ENCODE measurements at places on chromosomes 3 and 15.

GRCh38 chr3:152359385-152360248 is 90.9 kb downstream of the MBNL1 start:
- no peak for DNase-seq

- no peak for DNase-seq
These were observed 102.8 kb downstream of the PYDC2 start for GRCh38 chr3:191563722-191564121.

DNA sequence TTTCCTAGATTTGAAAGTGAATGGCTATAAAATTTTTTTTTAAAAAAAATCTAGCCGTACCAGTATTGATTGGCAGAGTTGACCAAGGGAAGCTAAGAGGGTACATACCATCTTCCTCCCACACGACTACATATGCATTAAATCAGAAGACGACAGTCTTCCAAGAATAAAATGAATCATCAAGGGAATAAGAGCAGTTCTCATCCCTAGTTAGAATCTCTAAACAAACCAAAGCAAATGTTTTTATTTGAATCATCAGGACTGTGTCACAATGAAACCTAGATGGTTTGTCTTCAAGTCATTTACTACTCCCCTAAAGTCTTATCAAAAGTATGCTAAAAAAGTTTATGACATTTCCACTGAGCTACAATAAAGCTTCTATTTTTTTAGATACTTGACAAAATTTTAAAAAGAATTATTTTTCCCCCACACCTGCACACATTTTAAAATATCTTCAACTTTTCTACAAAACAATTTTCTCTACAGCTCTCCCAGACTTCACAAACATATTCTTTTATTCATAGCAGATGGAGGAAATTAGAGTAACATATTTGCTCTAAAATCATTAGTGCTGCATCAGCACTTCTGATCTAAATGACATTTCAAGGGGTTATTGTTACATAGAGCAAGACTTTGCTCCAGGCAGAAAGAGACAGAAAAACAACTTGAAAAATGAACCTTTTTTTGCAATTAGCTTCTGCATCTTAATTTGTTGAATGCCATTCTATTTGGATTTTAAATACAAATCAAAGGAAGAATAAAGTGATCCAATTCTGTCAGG is 547.1 kb downstream of the FHIT start:
- no peak for DNase-seq

- no peak for DNase-seq
These were observed 74.6 kb downstream of the IQSEC1 start for GRCh38 chr3:12998648-12999047.

GRCh38 chr3:130934442-130935089 is 40.7 kb downstream of the ATP2C1 start:
- no peak for DNase-seq

- no peak for DNase-seq
These were observed 109.8 kb downstream of the BBX start for GRCh38 chr3:107632576-107632975.

GRCh38 chr3:188207941-188208515 is 54.1 kb downstream of the LPP start:
- DNase-seq: no peak

- DNase-seq: no peak
These were observed 17.3 kb upstream of the GPR156 start for GRCh38 chr3:120302361-120302760.

GRCh38 chr3:134084242-134084950 is 54.7 kb upstream of the SLCO2A1 start:
- DNase-seq: no peak

GRCh38 chr15:58447271-58448010 is 15.7 kb downstream of the LIPC start:
- no peak for DNase-seq

DNA sequence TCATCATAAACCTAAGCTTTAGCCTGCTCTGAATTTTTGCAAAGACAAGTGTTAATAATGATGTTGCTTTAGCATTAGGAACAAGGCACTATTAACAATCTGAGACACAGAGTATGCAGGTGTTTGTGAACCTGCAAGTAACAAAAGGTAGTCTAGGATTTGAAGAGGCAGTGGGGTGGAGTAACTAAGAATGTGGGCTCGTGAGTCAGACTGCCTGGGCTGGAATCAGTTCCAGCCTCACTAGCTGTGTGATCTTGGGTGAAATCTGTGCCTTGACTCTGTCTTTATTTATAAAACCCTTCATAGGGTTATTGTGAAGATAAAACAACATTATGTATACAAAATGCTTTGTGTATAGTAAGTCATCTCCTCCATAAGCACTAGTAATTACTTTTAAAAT is 610.6 kb upstream of the CFAP20DC start:
- no peak for DNase-seq

- no peak for DNase-seq
These were observed 213.3 kb downstream of the GRM7 start for GRCh38 chr3:7074217-7074616.

GRCh38 chr15:25790000-25790660 is 73.0 kb downstream of the ATP10A start:
- DNase-seq: no peak

DNA sequence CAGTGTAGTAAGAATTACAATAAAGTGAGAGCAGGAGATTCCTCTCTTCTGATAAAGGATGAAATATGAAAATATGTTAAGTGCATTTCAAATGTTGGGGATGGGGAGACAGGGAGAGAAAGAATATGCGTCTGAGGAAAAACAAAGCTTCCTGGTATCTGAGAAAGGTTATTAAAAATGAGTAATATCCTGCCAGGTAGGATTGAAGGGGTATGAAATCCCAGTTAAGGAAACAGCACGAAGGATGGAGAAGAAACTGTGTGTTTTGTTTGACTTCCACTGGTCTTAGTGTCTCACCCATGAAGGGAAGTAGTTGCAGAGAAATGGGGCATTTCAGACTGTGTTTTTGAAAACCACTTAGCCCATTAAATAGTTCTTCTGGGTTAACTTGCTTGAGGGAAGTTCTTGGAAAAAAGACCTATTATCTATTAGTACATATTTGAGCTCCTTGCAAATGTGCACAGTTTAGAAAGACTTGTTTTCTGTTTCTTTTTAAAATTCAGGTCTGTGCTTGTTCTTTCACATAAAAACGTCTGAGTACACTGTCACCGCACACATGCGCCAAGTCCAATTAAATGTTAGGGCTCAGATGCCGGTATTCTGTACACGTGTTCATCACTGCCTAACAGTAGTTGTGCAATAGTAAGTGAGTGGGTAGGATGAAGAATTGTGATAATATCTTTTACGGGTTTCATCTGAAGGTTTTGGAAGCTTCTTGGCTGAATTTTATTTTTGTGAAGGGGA is 196.1 kb upstream of the P2RY1 start:
- no peak for DNase-seq

- DNase-seq: no peak
These were observed 15.6 kb downstream of the LRRK1 start for GRCh38 chr15:100934726-100935125.

GRCh38 chr3:32733631-32734229 is 48.7 kb downstream of the CNOT10 start:
- no peak for DNase-seq

DNA sequence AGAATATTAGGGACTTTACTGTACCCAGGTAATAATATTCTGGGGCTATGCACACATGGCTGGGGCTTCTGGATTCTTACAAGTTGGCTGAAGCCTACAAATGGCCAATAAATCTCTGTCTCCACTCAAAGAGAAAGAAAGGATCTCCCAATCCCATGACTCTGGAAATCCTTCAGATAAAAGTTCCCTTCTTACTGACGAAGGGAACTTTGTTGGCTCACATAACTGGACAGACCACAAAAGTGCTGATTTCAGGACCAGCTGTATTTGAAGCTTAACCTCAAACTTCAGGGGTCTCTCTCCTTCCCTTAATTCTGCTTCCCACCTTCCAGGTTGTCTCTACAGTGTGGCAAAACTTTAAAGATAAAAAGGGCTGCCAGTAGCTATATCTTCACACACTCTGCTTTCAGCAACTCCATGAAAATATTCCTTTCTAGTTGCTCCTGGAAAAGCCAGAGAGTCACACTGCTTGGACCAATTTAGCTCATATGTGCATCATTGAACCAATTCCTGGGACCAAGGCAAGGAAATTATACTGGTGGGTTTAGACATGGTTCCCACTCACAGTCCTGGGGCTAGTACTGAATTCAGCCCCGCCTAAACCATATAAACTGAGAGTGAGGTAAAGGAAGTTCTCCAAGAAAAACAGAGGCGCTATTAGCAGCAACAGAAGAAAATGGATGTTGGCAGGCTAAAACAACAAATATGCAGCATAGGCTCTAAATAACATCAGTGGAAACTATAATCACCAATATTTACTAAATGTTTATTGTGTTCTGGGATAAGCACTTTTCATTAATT is 290.0 kb upstream of the GADL1 start:
- no peak for DNase-seq

- no peak for DNase-seq
These were observed 181.7 kb downstream of the TCF12 start for GRCh38 chr15:57100136-57100539.

- no peak for DNase-seq
These were observed 288.9 kb downstream of the EFHB start for GRCh38 chr3:19645093-19645492.

- no peak for DNase-seq
These were observed 21.5 kb upstream of the MORF4L1 start for GRCh38 chr15:78850941-78851755.

DNA sequence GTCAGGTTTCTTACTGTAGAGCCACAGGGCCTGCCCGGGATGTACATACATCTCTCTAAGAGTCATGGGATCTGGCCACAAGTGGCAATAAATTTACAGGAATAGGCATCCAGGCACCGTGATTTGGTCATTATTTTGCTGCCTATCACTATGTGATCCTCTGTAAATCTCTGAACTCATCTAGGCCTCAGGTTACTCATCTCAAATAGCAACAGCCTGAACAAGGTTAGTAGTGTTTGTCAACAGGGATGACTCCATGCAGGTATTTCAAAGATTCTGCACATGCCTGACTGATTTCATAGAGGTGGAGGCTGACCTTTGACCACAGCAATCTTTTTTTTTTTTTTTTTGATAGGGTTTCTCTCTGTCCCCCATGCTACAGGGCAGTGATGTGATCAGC is 88.8 kb upstream of the TBL1XR1 start:
- no peak for DNase-seq

- no peak for DNase-seq
These were observed 8.3 kb upstream of the PRR20G start for GRCh38 chr3:127296166-127296565.

DNA sequence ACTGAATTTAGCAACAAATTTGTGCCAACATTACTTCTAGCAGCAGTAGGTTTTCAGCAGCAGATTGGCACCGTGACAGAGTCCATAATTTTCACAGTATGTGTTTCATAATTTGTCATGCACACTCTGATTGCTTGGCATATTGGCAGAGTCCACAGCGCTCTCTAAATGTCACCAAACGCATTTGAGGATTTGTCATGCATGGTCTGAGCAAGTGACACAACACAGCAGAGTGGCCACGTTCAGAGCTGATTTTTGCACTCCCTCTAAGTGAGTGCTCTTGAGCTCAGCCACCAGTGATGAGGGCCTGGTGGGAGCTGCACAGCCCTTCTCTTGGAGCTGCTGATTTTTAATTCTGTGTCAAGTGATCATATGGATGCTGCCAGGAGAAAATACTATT is 1270.8 kb downstream of the ROBO1 start:
- no peak for DNase-seq

DNA sequence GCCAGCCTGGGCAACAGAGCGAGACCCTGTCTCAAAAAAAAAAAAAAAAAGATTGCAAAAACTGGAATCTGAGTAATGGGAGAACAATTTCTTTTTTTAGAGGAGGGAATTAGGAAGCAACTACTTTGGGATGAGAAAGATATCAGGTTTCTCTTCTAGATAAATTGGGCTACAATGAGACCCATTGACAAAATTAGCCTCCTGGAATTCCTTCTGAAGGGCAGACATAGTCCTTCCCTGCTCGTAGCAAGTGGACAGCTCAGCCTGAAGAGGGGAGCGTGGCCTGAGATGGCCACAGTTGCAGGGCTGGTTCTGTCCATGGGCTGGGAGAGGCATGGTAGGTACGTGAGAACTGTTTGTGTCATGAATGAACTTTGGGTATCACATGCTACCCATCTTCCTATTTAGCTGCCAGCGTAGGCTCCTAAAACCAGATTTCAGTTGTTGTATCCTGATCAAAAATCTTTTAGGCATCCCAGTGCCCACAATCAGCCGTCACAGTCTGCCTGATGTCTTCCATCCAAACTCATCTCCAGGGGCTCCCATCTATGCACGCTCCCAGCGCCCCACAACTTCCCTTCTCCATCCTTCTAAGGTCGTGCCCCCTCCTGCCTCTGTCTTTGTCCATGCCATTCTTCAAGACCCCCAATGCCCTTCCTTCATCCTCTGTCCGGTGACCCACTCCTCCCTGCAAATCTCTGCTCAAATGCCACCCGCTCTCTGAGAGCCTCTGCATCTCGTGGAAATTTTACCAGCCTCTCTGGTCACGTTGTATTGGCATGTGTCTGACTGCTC is 92.0 kb upstream of the NR2E3 start:
- no peak for DNase-seq

GRCh38 chr15:97893967-97894366 is 66.5 kb upstream of the ARRDC4 start:
- no peak for DNase-seq

GRCh38 chr3:178810181-178810580 is 261.4 kb downstream of the ZMAT3 start:
- no peak for DNase-seq

DNA sequence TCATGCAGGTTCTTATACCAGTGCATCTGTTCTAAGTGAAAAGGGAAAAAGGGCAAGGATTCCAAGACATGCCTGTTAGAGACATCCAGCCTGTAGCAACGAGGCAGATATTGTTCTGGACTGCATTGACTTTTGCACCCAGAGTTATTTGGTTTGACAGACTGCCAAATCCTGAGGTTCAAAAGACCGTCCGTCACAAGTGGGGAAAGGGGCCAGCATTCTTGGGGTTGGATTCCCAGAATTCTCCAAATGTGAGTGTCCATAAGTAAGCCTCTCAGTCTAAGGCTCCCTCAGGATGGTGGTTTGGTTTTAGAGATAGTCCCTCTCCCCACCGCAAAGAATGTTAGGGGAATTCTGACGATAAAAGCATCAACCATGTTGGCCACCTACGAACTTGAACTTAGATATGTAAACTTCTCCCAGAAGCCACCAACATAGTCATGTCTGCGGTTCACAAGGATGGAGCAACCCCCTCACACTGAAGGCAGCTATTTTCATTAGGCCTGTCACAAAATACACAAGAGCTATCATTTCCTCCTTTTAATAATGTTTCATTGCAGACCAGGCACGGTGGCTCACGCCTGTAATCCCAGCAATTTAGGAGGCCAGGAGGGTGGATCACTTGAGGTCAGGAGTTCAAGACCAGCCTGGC is 13.6 kb upstream of the LACTB start:
- no peak for DNase-seq

DNA sequence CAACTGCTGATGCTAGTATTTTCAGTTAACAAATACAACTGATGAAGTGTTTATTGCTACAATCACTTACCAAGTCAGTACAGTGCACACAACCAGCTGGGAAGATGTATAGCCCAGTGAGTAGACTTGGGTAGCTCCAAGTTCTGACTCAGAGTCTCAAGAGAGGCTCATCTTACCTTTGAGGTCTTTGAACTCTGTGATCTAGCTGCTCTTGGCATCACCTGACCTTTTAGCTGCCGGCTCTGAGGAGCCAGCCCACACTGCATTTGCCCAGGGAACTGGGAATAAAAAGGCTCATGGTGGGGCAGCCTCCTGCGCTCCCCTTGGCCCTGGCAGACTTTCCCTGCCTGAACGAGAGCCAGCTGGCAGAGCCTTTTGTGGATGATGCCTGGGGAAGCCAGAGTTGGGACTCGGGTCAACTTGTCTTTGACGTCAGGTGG is 82.6 kb downstream of the CEMIP start:
- DNase-seq: no peak

GRCh38 chr3:125115640-125116039 is 59.8 kb upstream of the HEG1 start:
- no peak for DNase-seq
